Glutamatergic neuron (in vitro differentiated cells): ENCODE measurements at places on chromosomes 4 and X.

DNA sequence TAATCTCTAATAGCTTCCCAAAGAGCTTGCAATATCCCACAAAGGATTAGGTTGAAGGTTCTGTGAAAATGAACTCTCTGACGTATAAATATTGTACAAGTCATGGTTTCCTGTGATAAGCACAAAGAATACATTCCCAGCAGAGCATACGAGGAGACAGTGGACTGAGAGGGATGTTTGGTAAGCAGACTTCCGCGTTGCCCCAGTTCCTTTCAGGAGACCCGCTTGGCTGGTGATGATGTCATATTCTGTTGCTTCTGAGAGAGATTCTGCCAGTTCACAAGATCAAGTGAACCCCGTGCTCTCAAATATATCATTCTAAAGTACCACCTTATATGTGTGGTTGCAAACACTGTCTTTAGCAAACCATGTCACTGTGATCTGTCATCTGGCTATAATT, 323.9 kb upstream of the CASK start:
- DNase-seq: no peak

DNA sequence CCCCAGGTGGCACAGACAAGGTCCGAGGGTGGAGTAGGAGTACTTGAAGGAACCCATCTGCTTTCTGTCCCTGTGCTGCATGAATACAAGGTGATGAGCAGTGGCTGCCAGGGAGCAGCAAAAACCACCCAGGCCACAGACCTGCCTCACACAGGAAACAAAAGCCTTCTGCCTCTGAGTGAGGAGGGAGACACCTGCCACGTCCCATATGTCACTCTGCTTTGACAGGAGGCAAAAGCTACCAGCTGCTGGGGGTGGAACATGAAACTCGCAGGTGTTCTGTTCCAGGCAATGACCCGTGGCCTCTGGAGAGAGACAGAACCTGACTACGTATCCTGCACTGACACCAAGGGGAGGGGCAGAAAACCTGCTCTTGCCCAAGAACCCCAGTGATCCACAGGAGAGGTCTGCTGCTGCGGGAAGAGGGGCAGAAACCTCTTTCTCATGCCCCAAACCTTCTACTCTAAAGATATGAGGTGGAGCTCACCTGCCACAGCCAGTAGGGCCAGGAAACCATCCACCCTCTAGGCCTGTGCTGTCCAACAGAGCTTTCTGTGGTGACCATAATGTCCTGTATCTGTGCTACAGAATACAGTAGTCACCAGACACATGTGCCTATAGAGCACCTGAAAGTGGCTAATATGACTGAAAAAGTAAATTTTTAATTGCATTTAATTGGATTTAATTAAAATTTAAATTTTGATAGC, 172.9 kb downstream of the PRDM5 start:
- DNase-seq: peak; percentile 68

DNA sequence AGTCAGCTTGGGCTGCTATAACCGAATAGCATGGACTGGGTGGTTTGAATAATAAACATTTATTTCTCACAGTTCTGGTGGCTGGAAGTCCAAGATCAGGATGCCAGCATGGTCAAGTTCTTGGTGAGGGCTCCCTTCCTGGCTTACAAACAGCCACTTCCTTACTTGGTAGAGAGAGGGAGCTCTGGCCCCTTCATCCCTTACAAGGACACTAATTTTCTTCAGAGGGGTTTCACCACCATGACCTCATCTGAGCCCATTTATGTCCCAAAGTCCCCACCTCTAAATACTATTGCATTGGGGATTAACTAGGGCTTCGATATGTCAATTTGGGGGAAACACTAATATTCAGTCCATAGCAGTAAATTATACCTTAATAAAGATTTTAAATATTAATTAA, 61.8 kb downstream of the CLNK start:
- DNase-seq: no peak

DNA sequence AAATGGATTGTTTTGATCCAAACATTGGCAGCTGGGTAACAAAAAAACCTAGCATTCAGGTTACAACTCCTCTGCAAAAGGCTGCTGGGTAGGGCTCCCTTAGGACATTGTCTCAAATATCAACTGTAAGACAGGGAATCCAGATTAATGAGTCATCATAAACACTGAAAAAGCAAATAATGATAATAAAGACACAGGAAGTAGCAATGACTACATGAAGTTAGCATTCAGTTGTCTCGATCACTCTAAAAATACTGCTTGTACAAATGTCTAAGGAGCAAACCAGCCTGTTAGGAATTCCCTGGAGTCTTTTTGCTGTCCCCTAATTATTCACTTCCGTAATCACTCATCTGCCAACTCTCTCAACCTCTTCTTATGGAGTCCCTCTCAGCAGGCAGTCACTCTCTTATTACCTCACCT, 259.2 kb downstream of the GPC3 start:
- DNase-seq: no peak

- DNase-seq: no peak
These were observed 127.0 kb downstream of the ZNF330 start for GRCh38 chr4:141347684-141348083.

DNA sequence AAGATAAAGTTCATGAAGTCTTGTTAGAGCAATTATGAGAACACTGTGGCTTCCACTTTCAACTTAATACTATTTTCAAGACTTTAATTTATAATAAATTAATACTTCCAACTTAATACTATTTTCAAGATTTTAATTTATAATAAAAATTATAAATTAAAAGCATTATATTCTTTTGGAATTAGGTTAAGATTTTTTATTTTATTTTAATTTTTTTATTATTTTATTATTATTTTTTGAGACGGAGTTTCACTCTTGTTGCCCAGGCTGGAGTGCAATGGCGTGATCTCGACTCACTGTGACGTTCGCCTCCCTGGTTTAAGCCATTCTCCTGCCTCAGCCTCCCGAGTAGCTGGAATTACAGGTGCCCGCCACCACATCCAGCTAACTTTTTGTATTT, 126.0 kb upstream of the GUCY1A1 start:
- DNase-seq: no peak

- DNase-seq: no peak
These were observed 53.3 kb upstream of the GRPEL1 start for GRCh38 chr4:7121174-7121573.

- no peak for DNase-seq
These were observed at the start of gene ODAPH for GRCh38 chr4:75555294-75556164. Gene ODAPH, plus strand, starts transcription at chr4:75556066. Its CDS starts 17 bp downstream, at chr4:75556083.

DNA sequence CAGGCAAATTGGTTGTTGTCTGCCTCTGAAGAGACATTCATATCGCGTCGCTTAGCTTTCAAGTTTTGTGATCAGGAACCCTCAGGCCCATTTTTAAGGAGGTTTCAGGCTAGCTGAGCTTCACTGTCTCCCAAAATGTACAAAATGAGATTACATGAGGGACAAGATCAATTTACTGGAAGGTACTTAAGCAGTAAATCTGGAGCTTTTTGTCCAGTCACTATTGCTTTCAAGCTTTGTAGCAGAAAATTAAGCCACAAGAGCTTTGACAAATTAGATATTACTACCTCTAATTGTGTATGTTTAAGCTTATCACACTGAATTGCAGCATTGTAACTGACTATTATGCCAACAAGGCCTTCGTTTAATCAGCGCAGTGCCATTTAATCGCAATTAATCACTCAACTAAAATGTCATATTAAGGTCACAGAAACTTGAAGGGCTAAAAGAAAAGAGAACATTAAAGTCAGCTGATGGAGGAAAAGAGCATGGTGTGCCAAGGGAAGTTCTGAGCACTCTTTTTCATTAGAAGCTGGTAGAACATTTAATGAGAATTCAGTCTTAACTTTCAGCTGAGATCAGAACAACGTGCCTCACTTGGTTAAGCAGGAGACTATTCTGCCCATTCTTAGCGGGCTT, 353.0 kb downstream of the FBXO8 start:
- no peak for DNase-seq

GRCh38 chr4:41154814-41155177, 59.5 kb downstream of the APBB2 start:
- no peak for DNase-seq

DNA sequence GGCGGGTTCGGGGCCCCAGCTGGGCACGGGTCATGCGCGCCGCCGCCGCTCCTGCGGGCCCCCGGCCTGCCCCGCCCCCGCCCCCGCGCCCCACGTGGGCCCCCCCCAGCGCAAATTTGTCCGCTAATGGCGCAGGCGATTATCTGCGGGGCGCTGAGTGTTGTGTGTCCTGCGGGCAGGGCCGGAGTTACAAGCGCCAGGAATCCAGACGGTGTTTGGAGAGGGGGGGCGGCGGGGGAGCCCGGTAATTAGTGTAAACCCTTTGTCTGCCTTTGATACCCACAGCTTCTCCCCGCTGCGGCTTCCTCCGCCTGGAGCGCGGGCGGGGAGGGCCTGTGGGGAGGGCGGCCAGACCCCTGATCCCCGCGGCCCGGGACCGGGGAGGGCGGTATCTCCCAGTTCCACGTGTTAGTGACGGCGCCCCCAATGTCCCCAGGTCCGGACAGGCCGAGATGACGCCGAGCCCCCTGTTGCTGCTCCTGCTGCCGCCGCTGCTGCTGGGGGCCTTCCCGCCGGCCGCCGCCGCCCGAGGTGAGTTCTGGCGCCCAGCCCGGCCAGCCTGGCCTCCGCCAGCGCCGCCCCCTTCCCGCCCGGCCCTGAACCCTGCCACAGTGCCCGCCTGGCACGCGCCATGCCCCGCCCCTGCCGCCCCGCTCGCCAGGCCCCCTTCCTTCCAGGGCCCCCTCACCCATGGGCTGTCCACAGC, 761 bp downstream of the FGFRL1 start:
- DNase-seq: no peak
